Right renal pelvis (tissue), 4 donors: ENCODE measurements at places on chromosomes 3 and 15. TPM values are rescaled to one million over a fixed set of nuclear protein-coding genes. Genes with fewer than 3 reads are reported as not detected.

- no peak for DNase-seq
Measured at GRCh38 chr15:58458076-58458475, 26.3 kb downstream of the LIPC start.

DNA sequence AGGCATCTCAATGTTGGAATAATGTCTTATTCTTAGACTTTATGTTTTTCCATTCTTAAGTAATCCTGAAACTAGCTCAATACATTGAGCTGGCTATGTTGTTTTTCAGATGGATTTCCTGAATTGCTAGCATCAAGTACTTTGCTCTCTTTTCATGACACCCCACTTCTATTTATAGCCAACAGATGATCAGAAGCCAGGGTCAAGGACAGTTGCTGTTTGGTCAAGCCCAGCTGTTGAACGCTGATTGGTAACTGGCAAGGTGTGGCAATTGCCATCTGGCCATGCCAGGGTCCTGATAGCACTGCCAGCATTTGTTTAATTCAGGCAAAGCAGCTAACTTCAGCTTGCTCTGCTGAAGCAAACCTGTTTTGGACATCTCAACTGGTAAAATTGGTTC, 46.2 kb upstream of the PLCL2 start:
- no peak for DNase-seq

GRCh38 chr3:58535531-58536500, 1.2 kb downstream of the ACOX2 start:
- no peak for DNase-seq

- no peak for DNase-seq
Measured at GRCh38 chr3:105821433-105821832, 47.4 kb downstream of the CBLB start.

GRCh38 chr3:172814738-172815137, 64.2 kb downstream of the ECT2 start:
- no peak for DNase-seq

DNA sequence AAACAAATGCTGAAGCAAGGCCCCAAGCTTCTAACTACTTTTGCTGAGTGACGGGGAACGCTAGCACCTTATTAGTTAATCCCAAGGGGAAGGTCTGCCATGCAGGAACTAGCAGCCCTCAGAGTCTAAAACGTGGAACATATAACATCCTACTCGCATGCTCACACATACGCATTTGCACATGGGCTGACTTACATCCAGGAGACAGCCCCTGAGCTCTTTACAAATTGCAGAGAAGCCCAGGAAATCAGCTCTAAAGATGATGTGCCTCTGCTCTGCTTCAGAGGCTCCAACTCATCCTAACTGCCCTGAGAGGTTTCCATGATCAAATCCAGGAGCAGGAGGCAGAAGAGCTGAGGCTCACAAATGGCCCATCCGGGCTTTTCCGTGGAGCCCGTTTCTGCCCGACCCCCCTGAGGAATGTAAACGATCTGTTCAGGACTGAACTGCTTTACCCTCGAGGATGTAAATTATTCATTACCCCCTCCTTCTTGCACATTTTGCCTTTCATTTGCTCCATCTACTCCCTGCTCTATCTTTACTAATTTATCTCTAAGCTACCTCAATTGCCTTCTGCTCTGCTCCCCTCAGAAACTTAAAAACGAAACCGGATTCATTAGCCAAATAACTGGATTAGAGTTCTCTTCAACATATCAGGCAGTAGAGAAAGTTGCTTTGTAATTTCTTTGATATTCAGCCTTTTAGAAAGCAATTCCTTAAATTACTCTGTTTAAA, 141.9 kb upstream of the CCDC54 start:
- DNase-seq: no peak

DNA sequence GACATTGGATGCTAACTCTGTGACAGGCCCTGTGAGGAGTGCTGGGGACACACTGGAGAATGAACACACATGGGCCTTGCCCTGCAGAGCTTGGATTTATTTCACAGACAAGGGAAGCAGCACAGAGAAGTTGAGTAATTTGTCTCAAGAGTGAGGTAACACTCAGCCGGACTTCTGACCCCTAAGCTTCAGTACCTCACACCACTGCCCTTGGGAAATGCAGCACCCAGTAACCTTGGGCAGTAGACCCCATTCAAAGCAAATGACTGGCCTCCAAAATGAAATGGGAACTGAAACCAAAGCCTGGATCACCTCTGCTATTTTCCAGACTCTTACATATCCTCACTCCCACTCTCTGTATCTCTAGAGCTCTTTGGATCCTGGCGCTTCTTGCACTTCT, 37.3 kb downstream of the RFT1 start:
- no peak for DNase-seq

GRCh38 chr3:50550079-50550736, 17.3 kb downstream of the C3orf18 start:
- no peak for DNase-seq

Gene CCR9
- not detected for polyA plus RNA-seq

Gene CCDC12
- polyA plus RNA-seq: 53.4 TPM

Gene GABRA5
- 0.14 TPM for polyA plus RNA-seq

Gene COMMD2
- 55.9 TPM for polyA plus RNA-seq

Gene GOLGA8S
- 0.79 TPM for polyA plus RNA-seq

Gene CIB2
- polyA plus RNA-seq: 27.7 TPM
